ENCODE measurements at places on chromosomes 6 and 20.
A peak's percentile ranks its signal among the peaks of the same experiment; 100 is the strongest.

GRCh38 chr6:108364470-108364869, 69.6 kb downstream of the AFG1L start:
- no peak for DNase-seq

GRCh38 chr20:17343091-17343490, 116.3 kb downstream of the PCSK2 start:
- no peak for DNase-seq

GRCh38 chr20:35562541-35563110, 20.7 kb downstream of the ERGIC3 start:
- no peak for DNase-seq

GRCh38 chr6:57432157-57432556, 114.7 kb downstream of the PRIM2 start:
- DNase-seq, result no peak

DNA sequence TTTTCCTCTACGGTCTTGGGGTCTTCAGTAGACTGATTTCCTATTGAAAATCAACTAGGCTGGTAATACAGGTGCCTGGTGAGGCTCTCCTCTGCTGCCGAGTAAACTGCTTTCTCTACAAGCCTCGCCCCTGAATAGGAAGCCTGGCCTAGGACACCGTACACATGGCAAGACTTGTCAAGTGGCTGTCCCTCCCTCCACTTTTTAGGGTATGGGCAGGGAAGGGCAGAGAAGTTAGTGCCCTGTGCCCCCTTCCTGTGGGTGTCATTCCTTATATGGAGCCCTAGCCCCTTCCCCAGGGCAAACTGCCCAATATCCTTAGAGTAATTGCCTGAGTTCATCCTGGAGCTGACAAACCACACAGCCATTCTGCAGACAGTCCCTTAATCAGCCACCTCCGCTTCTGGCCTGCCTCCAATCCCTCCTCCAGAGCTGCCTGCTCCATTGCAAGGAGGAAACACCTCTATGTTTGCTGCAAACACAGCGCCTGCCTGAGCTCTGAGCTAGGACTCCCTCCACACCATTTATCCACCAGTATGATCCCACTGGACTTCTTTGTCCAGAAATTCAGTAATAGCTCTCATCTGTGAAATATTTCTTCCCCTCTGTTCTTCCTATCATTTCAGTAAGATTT, 93.1 kb downstream of the CHD6 start:
- peak; percentile 62 for DNase-seq

DNA sequence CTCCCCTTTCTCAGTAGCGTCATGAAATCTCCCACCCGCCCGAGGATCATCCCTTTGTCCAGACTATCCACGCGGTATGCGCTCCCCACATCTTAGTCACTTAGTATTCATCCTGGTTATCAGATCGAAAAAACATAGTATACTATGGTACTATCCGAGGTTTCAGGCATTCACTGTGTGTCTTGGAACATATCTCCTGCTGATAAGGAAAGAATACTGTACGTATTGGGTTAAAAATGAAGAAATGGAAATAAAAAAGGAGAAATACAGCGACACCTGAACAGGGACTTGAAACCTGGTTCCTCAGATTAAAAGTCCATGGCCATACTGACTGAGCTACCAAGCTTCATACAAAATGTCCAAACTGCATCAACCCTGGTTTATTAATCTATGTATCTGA, 14.0 kb downstream of the HMGN4 start:
- DNase-seq, result no peak

DNA sequence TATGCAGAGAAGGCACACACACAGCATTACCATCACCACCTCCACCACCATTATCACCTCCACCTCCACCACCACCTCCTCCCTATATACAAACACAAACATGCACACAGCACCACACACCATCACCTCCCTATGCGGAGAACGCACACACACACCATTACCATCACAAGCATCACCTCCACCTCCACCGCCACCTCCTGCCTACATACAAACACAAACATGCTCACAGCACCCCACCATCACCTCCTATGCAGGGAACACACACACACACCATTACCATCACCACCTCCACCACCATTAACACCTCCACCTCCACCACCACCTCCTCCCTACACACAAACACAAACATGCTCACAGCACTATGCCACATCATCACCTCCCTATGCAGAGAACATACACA, 236.5 kb upstream of the AFDN start:
- no peak for DNase-seq

DNA sequence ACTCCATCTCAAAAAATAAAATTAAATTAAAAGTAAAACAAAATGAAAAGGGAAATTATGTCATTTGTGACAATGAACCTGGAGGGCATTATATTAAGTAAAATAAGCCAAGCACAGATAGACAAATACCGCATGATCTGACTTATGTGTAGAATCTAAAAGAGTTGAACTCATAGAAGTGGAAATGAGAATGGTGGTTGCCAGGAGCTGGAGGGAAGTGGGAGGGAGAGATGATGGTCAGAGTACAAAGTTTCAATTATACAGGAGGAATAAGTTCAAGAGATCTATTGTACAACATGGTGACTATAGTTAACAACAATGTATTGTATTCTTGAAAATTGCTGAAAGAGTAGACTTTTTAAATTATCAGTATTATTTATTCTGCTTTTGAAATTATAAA, 183.4 kb downstream of the ID4 start:
- no peak for DNase-seq

- DNase-seq, result no peak
These were observed 28.6 kb downstream of the CDS2 start for GRCh38 chr20:5155404-5155803.

DNA sequence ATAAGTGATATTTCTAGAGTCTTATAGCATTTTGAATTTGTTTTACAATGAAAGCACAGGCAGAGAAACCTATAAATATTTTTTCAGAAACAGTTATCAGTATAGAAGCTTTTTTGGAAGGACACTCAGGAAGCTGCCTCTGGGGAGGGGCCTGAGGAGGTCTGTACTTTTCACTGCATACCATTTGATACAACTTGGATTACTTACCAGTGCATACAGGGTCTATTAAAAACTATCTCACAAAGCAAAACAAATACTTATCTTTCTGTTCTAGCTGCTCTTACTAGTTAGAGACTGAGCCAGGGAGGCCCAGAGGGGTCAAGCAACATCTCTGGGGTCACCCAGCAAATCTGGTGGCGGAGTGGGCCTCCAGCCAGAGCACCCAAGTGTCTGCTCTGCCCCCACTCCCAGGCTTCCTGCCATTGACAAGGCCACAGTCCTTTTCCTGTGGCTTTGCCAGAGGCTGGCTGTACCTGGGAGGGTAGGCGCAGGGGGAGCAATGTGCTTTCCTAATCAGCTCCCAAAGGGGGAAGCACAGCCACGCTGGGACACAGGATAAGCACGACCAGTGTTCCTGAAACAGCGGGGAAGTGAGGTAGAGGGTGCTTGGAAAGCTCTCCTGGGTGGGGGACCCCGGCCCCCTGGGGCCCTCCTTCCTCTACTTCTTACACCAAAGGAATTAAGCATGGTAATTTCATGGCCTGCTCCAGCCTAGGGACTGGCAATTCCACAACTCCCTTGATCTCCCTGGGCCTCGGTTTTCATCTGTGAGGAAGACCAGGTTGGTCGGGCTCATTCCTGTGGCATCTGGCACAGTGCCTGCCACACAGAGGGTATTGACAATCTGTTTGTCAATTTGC, 7.8 kb downstream of the TCF15 start:
- DNase-seq, result no peak

DNA sequence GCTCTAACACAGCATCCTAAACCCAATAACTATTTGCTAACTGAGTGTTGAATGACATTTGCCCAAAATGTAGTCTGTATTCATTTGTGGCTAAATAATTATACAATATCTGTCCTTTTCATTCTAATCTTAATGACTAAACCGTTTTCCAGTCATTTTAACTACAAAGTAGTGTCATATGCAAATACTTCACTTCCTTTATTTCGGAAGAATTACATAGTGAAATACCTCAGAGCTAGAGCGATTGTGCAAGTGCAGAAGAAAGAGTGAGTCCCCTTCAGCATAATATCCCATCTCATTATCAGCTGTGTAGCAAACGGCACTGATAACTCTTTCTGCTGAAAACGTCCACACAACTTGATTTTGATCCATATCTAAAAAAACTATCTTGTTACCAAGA, 66.2 kb downstream of the ROS1 start:
- DNase-seq, result no peak

GRCh38 chr6:14067656-14068055, 49.9 kb upstream of the CD83 start:
- no peak for DNase-seq

GRCh38 chr6:44940367-44940766, 387.8 kb upstream of the RUNX2 start:
- DNase-seq, result no peak

DNA sequence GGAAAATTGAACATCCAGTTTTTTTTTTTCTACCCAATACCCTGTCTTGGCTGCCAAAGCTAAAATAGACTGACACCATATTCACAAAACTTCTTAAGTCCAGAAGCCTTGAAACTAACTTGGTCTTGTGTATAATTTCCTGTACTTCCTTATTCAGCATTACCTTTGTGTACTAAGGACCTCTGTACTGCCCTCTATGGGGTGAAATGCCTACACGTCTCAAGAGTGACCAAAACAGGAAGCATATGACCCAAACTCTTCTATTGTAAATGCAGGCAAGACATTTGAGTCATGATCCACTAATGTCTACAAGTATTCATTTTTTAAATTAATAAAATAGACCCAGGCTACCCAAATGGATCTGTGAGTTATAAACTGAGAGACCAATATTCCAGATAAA, 50.4 kb downstream of the HMGCLL1 start:
- no peak for DNase-seq

DNA sequence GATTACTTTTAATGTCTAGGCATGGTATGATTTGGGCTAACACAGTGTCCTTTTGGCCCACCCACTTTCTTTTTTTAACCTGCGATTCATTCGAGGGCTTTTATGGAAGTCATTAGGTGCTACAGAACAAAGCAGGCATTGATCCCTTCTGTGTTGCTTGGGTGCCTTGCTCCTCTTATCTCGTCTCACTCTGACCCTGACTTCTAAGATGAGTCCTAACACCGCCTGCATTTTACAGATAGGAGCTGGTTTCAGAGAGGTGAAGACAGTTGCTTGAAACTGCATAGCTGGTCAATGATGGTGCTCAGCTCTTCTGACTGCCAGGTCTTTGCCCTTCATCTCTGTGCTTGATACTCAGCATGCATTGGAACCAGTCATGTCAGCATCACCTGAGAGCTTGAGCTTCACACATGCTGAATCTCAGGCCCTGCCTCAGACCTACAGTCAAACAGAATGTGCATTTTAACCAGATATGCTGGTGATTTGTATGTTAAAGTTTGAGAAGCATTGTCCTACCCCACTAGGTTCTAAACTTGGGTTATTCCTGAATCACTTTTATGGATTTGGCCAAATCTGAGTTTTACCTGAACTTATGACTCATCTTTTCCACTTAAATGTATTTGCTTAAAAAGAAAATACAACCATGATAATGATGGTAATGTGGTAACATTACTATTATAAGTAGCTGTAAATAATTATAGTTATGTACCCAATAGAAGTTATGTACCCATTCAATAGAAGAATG, 142.3 kb downstream of the PLCB4 start:
- no peak for DNase-seq

DNA sequence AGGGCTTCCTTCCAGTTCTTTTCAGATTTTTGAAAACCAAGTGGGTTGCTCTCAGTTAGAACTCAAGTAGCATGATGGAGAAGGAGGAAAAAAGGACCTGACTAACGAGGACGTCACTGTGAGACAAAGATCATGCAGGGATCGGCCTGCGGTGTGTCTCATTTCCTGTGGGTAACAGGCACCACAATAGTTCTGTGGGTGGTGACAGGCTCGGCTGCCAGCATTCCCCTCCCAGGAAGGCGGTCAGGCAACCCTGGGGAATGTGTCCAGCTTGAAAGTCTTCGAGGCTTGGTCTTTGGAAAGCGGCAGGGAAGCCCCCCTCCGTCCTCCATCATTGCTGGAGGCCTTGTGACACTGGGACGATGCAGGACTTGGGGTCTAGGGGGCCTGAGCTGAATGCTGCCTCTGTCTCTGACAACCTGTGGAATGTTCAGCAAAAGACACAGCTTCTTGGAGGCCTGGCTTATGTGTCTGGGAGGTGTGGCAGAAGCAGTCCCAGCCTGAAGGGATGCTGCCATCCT, 121.0 kb downstream of the BCAS1 start:
- DNase-seq, result no peak

DNA sequence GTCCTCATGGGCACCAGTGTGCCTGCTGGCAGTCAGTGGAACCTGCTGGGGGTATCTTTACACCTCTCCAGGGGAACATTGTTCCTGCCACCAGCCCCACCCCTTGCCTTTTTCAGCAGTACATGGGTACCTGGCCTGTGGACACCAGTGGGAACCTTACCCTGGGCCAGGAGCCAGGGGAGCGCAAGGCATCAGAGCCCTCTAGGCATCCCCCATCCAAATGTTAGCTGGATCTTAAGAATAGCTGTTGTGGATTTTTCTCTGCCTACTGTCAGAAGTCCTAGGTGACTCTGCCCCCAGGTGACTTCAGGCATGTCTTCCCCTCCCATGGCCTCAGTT, 38.8 kb upstream of the ID1 start:
- DNase-seq, result no peak

DNA sequence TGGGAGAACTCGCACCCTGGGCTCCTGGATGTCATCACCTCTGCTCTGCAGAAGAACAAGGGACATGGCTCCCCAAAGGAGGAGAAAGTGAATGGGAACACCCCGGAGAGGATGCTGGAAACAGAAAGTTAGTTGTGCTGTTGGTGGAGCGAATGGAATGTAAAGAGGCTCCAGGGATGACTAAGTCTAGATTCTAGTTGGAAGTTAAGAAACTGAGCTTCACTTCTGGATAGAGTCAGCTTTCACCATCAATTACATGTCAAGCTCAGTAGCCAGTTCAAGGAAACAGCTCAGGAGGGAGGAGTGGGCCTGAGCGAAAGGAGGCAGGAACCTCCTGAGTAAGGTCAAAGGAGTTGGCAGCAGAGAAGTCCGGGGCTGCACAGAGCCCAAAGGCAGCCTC, 132.1 kb upstream of the ARID1B start:
- no peak for DNase-seq

- DNase-seq, result no peak
These were observed 378.9 kb downstream of the PREX1 start for GRCh38 chr20:48448666-48449600.

DNA sequence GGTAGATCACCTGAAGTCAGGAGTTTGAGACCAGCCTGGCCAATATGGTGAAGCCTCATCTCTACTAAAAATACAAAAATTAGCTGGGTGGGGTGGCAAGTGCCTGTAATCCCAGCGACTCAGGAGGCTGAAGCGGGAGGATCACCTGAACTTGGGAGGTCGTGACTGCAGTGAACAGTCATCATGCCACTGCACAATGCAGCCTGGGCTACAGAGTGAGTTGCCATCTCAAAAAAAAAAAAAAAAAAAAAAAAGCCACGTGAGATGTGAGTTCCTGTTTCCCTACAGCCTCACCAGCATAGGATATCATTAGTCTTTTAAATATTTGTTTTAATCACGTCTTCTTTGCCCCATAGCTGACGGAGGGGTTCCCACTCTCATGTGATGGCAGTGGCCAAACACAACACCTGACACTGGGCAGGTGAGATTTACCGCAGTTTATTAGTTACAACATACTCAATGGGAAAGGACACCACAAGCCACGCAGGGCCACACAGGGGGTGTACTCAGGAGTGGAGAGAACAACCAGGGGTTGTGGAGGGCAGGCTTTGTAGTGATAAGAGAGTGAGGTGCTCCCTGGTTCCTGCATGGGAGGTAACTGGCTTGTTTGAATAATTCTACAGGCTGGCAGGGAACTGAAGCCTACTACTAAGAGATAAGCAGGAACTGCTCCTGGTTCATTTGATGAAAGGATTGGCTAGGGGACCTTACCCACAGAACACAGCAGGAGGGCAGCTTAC, 4.6 kb upstream of the LZTS3 start:
- no peak for DNase-seq

GRCh38 chr6:6747371-6747770, 158.9 kb downstream of the LY86 start:
- no peak for DNase-seq
